ENCODE measurements at places on chromosomes 6 and 20. TPM values are rescaled to one million over a fixed set of nuclear protein-coding genes. Genes with fewer than 3 reads are reported as not detected.

- DNase-seq, result no peak
Observed at GRCh38 chr20:62209850-62210495, 10.1 kb downstream of the HRH3 start.

- no peak for DNase-seq
Observed at GRCh38 chr20:47137231-47137870, 219.1 kb downstream of the ZMYND8 start.

- DNase-seq, result no peak
Observed at GRCh38 chr6:36079601-36080000, 50.7 kb upstream of the MAPK13 start.

Gene SLC17A2
- not detected for total RNA-seq

- no peak for DNase-seq
Observed at GRCh38 chr6:82088978-82089771, 158.4 kb downstream of the IBTK start.

Gene ATXN1
- 10.3 TPM for total RNA-seq

GRCh38 chr6:93784794-93785693 is 365.7 kb upstream of the EPHA7 start:
- peak; percentile 82 for DNase-seq

DNA sequence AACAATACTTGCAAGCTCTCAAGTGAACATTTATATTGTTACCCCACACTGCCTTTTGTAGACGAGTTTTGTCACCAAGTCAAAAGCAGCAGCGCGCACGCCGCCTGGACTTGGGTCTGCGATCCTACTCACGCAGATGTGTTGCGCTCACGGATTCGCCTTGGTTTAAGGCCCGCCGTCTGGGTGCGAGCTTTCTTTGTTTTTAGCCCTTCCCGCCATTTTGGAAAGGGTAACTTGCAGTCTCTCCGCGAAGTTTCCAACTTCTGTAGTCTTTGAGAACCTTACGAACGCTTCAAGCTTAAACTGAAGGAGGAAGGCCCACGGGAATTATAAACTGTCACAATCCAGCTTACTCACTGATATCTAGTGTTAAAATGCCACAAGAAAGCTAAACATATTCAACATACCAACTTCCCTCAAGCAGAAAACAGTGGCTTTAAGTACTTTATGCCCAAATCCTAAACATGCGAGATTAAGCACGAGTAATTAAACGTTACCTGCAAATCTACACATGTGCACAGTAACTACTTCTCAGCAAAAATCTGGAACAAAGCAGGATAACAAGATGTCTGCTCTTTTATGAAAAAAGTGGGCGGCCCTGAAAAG is 80.4 kb upstream of the BTN3A2 start:
- no peak for DNase-seq

- DNase-seq, result no peak
Observed at GRCh38 chr6:167533851-167534250, 209.0 kb downstream of the TTLL2 start.

Gene COX7A2
- total RNA-seq, result 301 TPM

- DNase-seq, result peak; percentile 14
Observed at GRCh38 chr6:5529733-5530132, 268.4 kb downstream of the FARS2 start.

DNA sequence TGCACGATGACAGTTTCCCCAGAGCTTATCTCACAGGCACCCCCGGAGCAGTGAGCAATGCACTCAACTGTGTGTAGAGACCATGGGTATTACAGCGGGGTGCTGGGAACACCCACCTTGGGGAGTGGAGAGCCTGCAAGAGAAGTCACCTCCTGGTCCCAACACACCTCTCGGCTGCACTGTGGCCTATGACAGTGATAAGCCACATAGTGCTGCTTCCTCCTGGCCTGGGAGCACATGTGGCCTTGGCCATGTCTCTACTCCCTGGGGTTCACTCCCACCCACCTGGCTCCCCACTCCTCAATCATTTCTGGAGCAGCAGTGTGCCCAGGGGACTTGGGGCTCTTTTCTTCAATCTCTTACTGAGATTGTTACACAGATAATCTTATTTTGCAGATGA is 77.0 kb downstream of the SLC24A3 start:
- DNase-seq, result no peak

Gene SLC26A8
- total RNA-seq, result 0.26 TPM

DNA sequence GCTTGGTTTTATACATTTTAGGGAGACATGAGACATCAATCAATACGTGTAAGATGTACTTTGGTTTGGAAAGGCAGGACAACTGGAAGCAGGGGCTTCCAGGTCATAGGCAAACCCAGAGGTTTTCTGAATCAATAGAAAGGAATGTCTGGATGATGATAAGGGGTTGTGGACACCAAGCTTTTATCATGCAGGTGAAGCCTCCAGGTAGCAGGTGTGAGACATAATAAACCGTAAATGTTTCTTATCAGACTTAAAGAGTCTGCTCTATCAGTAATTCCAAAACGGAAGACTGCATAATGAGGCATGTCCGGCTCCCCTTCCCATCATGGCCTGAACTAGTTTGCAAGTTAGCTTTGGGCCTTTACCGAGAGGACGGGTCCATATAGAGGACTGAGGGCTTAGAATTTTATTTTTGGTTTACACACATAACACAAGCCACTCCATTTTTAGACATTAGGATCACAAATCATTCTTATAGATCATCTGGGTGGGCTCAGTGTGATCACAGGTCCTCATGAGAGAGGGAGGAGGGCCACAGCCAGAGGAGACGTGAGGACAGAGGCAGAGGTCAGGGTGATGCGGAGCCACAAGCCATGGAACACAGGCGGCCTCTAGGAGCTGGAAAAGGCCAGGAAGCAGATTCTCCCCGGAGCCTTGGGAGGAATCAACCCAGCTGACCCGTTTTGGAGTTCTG is 10.7 kb upstream of the SERPINB9 start:
- DNase-seq, result no peak

- DNase-seq, result no peak
Observed at GRCh38 chr6:20644667-20645370, 110.6 kb downstream of the CDKAL1 start.

DNA sequence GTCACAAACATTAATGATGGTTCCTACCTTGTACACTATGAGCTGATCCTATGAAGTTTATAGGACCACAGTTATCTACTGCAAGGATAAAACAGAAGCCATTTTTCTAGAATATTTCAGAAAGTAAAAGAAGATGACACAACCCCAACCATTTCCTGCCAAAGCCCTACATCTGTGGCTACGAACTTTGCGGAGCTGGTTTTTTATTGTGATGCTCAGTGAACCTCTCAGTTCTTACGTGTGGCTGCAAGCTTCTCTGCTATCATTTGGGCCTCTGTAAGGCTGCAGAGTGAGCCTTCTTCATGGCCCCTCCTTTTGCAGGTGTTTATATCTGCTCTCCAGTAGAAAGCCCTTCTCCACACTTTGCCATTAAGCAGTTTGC is 17.8 kb upstream of the TAGAP start:
- no peak for DNase-seq

DNA sequence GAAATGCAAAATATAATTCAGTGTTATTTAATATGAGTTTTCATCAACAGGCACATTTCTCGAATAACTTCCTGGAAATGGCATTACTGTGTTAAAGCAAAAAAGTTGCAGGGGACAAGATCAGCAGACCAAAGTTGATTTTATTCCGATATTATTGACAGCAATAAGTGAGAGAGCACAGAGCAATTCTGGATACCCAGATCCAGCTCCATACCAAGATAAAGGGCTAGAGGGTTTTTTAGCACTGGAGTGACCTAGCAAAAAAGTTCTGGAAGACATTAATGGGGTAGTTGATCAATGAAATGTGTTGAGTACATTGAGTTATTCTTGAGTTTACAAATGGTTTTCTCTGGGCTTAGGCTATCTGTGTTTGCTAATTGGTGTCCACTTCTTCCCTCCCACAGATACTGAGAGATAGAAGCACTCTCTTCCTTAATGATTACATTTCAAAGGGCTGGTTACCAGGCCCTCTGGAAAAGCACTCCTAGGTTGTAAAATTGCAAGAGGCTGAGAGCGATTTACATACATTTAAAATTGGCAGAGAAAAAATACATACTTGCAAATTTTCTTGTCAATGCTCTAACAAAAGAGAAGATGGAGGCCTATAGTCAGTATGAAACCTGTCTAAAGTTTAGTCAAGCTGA is 47.0 kb upstream of the MANEA start:
- no peak for DNase-seq

Gene RSPH3
- total RNA-seq, result 2.0 TPM
